Skeletal muscle tissue (tissue), 5 donors: ENCODE measurements at places on chromosomes 12 and 14. TPM values are rescaled to one million over a fixed set of nuclear protein-coding genes. Genes with fewer than 3 reads are reported as not detected.

Gene POTEM
- not detected for total RNA-seq

Gene PTGER2
- 1.6 TPM for total RNA-seq

Gene LIN52
- total RNA-seq: 11.5 TPM

Gene DACT1
- 32.4 TPM for total RNA-seq

Gene NGDN
- total RNA-seq: 32.4 TPM

Gene PTHLH
- total RNA-seq: 0.52 TPM

Gene CNTN1
- total RNA-seq: 27.1 TPM

Gene ANKRD33
- not detected for total RNA-seq

Gene PLXNC1
- total RNA-seq: 17.2 TPM

Gene RASSF3
- 31.8 TPM for total RNA-seq

Gene ENDOU
- total RNA-seq: 1.0 TPM

Gene RD3L
- total RNA-seq: not detected

Gene AACS
- total RNA-seq: 19.3 TPM

Gene B4GALNT3
- total RNA-seq: 4.2 TPM

Gene RILPL1
- 5.2 TPM for total RNA-seq

Gene IAPP
- not detected for total RNA-seq

Gene CCDC38
- total RNA-seq: not detected

Gene PAH
- total RNA-seq: not detected

Gene KRT82
- total RNA-seq: not detected

Gene TMED8
- total RNA-seq: 3.7 TPM

Gene THAP2
- total RNA-seq: 5.2 TPM

Gene TAS2R14
- 6.8 TPM for total RNA-seq

Gene ABCB9
- total RNA-seq: 2.6 TPM

Gene RAD51B
- total RNA-seq: 38.6 TPM

Gene CDK4
- total RNA-seq: 78.8 TPM

Gene GPR84
- total RNA-seq: not detected

Gene CAPZA3
- total RNA-seq: not detected

Gene SLC25A47
- 0.52 TPM for total RNA-seq

Gene MYO1H
- total RNA-seq: not detected

Gene CARMIL3
- total RNA-seq: under 0.01 TPM

Gene VRK1
- 52.7 TPM for total RNA-seq

Gene ACRBP
- total RNA-seq: 1.0 TPM

Gene CACNA1C
- total RNA-seq: 7.3 TPM

Gene HOTAIR
- 2.1 TPM for total RNA-seq

Gene ASPG
- total RNA-seq: 0.52 TPM

Gene CLEC14A
- 25.1 TPM for total RNA-seq

Gene TAC3
- not detected for total RNA-seq
